Activated T-cell treated with anti-CD3 and anti-CD28 coated beads, Interleukin-2, amount 50 U/mL, for 1 hour (primary cell): ENCODE measurements at places on chromosomes 1 and 21.

- no peak for DNase-seq
These were observed 2.6 kb upstream of the FCRLB start for GRCh38 chr1:161718559-161719324.

GRCh38 chr1:90763930-90764329 lies 46.8 kb upstream of the BARHL2 start:
- DNase-seq, result no peak

DNA sequence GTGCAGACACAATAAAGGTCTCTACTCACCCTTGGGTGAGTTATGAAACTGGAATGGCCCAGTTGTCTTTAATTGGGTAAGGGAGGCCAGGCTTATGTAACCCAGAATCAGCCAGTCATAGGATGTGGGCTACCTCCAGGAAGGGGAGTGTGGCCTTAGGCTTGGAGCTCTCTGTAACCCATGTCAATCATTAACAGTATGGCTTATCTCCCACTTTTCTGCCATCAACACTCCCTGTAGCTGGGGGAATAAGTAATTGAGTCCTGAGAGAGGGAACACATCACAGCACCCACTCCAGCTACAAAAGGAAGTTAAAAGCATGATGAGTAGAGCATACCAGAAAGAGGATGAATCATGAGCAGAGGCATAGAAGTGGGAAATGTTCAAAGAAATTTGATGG lies 327.0 kb upstream of the DUSP10 start:
- no peak for DNase-seq

DNA sequence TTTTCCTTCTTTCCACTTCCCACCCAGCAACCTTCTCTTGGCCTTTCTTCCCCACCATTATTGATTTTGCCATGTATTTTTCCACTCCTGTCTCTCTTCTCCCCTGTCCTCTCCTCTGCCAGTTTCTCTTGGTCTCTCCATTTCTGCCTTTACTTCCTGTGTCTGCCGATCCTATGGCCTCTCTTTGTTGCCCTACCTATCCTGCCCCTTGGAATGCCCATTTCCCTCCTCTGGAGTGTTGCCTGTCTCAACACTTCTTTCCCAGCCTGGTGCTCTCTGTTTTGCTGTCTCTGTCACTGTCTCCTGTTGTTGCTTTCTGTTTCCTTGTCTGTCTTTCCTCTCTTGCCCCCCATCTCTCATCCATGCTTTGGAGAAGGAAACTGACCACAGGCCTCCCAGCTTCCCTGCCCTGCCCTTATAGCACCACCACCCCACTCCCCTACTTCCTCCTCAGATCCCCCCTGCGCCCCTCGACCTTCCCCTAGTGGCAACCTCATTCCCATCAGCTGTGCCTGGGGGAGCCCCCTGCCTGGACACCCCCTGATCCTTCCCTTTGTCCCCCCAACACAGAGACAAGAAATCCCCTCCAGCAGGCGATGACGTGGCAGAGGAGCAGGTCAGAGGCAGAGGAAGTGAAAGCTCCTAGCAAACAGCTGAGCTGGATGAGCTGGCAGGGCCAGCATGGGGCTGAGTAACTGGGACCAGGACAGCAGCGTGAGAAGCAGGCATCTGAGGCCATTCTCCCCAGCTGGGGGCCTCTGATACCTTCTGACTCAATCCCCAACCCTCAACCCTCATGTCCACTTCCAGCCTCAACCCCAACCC lies 6.6 kb upstream of the ETV3L start:
- DNase-seq, result no peak

- no peak for DNase-seq
These were observed 17.9 kb upstream of the PTCH2 start for GRCh38 chr1:44860891-44861425.

DNA sequence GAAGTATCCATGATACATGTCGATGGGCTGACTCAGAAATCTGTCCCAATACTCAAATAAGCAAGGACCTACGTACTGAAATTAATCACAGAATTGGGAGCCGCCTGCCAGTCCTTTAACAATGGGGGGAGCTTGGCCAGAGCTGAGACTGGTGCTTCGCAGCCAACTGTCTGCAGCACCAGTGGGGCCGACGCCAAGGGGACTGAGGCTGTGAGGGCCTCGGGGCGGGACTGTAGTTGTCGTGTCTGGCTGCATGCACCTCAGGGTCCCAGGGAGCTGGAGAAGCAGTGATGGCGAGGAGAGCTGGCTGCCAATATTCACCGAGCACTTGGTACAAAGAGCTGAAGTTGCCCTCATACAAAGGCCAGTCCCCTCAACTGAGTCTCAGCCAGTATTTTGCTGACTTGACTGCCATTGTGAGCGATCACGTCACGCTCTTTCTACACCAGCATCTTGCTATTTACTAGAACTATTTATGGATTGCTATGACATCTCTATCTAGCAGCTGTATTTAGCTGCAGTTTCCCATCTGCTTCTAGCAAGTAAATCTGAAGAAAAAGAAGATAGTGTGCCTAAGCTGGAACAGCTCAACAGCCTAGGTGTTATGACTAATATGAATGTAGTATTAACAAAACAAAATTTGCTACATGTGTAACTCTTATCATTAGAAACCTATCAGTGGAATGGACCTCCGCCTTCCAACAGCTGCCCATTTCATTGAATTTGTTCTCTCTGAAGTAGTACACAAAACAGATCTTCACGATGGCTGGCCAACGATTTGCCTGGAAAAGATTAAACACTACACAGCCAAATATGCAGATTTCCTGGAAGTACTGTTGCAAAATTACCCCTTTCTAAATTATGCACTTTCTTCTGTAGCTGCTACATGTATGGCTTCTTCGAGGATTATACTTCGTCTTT lies 29.1 kb downstream of the EVI5 start:
- no peak for DNase-seq

GRCh38 chr1:8536515-8536914 lies 218.6 kb downstream of the SLC45A1 start:
- no peak for DNase-seq

DNA sequence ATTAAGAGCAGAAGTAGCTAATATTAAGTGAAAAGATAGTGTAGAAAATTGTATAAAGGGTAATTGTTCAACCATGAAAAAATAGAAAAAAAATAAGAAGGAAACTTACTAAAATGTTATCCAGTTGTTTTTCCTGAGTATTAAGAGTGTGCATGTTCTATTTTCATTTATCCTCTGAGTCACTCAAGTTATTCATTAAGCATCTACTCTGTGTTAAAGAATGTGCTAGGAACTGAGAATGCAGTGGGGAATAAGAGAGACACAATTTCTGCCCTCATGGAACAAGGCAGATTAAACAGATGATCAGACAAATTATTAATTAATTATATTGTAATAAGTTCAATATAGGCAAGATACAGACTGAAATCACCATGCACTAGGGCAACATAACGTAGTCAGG lies 10.8 kb upstream of the PIGK start:
- no peak for DNase-seq

GRCh38 chr1:50108497-50109059 lies at the start of gene ELAVL4:
Gene ELAVL4, plus strand, starts transcription at chr1:50108920. Its CDS starts 270 bp downstream, at chr1:50109190.
- no peak for DNase-seq

- no peak for DNase-seq
These were observed 116.4 kb upstream of the KCNJ15 start for GRCh38 chr21:38140207-38140903.

DNA sequence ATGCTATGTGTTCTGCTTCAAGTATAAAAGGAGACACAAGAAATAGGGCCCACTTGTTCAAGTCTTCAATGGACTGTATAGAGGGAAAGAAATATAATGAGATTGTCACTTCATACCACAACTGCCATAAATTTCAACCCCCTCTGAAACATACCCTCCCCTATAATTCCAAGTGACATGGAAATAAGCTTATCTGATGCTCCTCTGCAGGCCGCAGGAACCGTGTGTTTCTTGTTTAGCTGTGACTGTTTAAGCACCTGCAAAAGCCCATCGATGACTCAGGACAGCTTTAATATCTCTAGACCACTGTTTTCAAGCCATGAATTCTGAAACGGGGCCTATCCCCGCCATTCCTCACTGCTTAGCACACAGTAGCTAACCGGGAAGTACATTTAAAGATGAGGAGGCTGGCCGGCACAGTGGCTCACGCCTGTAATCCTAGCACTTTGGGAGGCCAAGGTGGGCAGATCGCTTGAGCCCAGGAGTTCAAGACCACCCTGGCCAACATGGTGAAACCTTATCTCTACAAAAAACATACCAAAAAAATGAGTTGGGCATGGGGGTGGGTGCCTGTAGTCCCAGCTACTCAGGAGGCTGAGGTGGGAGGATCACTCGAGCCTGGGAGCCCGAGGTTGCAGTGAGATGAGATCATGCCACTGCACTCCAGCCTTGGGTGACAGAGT lies 4.2 kb downstream of the HLCS start:
- no peak for DNase-seq

DNA sequence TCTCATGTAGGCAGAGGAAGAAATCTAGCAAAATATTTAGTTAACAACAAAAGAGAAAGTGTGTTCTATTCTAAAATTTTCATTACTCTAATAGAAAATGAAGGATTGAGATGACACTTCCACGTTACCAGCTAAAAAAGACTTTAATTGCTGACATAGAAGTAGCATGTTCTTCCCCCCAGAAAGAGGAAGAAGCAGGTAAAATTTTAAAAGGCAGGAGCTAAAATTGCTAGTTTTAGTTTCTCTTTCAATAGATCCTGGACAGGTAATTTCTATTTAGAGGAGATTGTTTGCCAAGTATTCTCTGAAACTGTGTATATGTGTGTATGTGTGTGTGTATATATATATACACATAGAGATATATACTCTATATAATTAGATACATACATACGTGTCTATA lies 248.1 kb upstream of the FMN2 start:
- DNase-seq, result no peak

DNA sequence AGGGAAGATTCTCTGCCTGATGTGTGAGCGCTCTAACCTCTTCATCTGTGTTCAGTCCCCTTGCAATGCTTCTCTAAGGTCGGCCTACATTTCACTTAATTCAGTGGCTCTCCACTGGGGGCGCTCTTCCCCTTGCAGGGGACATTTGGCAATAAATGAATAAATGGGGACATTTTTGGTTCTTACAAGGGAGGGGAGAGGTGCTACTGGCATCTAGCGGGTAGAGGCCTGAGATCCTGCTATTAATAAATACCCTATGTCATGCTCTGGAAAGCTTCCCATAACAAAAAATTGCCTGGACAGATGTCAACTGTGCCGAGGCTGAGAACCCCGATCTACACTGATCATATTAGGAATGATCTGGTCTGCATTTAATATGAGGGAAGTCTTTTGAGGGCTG lies 25.9 kb upstream of the DNAJC11 start:
- DNase-seq, result peak; percentile 48

DNA sequence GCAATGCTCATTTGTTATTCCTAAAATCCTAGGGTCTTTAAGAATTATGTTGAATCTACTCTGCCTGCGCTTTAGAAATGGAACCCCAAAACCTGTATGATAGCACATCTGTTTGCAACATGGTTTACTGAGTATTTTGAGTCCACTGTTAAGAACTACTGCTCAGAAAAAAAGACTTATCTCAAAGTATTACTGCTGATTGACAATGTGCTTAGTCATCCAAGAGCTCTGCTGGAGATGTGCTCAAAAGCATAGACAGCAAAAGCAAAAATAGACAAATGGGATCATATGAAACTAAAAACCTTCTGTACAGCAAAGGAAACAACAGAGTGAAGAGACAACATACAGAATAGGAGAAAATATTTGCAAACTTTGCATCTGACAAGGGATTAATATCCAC lies 107.0 kb downstream of the CTH start:
- DNase-seq, result no peak

- DNase-seq, result no peak
These were observed 50.1 kb downstream of the TUT4 start for GRCh38 chr1:52502789-52503188.

DNA sequence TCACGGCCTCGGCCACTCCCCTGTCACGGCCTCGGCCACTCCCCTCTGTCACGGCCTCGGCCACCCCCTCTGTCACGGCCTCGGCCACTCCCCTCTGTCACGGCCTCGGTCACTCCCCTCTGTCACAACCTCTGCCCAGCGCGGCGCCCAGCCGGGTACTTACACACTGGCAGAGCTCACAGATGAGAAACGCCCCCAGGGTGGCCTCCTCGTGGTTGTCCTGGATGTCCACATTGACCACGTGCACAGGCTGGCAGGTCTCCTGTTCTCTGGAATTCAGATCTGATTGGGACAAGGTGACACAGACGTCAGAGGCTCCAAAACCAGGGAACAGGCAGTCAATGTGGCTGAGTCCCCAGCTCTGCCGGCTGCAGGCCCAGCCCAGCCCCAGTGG lies 3.3 kb upstream of the TMEM240 start:
- no peak for DNase-seq

- DNase-seq, result no peak
These were observed 80.2 kb upstream of the ACTL8 start for GRCh38 chr1:17674726-17675500.

DNA sequence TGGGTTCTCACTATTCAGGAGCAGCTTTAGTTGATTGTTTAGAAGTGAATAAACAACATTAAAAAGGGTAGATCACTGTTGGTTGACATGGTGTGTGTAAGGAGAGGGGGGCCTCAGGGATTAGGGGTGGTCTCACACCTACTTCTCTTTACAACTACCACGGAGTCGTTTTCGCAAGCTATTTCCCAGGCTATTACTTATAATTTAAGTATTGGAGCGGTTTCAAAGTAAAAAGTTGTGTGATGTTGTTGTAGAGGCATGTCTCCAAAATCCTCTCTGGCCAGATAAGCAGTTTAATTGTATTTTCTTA lies 1.3 kb downstream of the GPSM2 start:
- DNase-seq, result no peak

GRCh38 chr1:158068918-158069317 lies 75.5 kb downstream of the KIRREL1 start:
- no peak for DNase-seq

GRCh38 chr1:31800674-31800967 lies 15.2 kb downstream of the SPOCD1 start:
- no peak for DNase-seq

DNA sequence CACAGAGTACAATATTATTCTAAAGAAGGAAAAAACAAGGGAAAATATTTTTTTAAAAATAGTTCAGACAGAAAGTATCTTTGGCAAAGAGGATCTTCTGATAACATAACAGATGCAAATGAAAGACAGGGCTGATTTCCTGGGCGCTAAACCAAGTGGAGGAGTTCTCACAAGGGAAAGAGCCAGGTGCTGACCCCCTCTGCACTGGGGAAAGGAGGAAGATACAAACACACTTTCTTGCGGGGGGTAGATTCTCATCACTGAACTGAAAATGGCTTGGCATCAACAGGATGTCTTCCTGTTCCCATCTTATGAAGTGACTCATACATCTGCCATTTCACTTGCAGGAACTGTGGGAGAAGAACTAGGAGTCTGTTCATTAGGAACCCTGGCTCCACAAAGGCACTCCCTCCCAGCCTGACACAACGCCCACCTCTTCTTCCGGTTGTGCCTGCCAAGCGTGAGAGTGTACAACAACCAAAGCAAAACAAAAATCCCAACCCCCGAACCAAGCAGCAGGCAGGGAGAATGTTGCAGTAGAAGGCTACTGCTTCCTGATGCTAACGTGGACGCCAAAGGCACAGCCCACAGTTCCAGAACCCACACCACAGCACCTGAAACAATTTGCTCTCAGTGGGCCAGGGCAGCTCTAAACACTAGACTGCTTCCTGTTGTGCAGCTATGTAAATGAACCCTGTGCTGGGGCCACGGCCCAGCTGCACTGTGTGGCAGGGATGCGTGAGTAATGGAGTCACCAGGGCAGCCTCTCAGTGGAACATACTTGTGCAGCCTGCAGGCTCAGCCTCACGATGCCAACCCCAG lies 51.0 kb downstream of the GADD45A start:
- peak; percentile 31 for DNase-seq

- no peak for DNase-seq
These were observed 19.0 kb downstream of the CRYZ start for GRCh38 chr1:74713849-74714248.

- DNase-seq, result no peak
These were observed 5.3 kb downstream of the PRUNE1 start for GRCh38 chr1:151013518-151013917.

GRCh38 chr1:222009105-222009730 lies 267.3 kb upstream of the DUSP10 start:
- no peak for DNase-seq
